Stimulated activated CD4-positive, alpha-beta T cell treated with anti-CD3 and anti-CD28 coated beads, Interleukin-1b, Interleukin-23, amount 100 ng/mL, for 1 hour (primary cell): ENCODE measurements at places on chromosomes 2 and 18.

DNA sequence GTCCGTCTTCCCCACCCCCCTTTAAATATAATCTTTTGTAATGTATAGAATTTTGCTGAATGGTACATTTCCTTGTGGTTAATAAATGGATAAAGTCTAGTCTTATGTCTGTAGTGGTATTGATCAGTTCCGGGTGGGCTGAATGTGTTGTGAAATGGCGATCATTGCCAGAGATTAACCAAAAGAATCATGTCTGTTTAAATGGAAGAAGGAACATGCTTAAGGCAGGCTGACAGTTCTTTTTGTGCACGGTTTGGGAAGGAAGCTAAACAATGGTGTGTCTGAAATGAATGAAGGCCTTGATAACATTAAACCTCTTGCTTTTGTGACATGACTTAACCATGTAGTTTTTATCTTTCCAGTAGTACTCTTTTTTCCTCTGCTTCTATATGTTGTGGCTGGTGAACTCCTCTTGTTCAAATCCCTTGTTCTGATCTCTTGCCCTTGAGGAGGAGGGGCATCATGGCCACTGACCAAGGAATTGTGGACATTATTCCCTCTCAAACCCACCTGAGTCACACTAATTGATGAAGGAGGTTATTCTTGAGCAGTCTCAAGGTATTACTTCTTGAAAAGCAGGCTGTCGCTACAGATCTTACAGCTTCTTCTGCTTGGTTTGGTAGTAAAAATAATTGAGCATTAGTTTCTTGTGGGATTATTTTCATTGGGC is 1.7 kb downstream of the ACVR2A start:
- no peak for DNase-seq

DNA sequence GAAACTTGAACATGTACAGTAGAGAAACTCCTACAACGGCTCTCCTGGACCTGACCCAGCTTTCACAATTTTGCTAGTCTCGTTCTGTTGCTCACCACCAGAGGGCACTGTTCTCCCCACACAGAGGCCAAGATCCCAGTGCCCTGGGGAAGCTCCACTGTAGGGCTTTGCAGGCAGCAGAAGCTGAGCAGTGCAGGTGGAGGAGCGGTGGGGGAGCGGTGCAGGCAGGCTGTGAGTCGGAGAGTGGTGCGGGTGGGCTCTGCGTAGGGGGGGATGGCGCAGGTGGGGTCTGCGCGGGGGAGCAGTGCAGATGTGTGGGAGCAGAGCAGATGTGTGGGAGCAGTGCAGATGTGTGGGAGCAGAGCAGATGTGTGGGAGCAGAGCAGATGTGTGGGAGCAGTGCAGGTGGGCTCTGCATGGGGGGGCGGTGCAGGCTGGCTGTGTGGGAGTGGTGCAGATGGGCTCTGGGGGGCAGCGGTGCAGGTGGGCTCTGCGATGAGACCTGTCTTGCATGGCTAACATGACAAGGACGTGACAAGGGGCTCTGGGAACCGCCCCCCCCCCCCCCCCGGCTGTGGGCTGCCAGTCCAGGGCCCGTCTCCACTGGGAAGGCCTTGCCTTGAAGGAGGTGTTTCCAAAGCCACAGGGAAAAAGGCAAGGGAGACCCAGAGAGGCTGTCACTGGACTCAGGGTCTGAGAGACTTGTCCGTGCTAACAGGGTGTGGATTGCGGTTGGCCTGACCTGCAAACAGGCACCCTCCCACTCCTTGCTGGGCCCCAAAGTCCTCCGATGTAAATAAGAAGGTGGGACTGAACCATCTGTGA is 7.3 kb downstream of the CYS1 start:
- peak; percentile 48 for DNase-seq

DNA sequence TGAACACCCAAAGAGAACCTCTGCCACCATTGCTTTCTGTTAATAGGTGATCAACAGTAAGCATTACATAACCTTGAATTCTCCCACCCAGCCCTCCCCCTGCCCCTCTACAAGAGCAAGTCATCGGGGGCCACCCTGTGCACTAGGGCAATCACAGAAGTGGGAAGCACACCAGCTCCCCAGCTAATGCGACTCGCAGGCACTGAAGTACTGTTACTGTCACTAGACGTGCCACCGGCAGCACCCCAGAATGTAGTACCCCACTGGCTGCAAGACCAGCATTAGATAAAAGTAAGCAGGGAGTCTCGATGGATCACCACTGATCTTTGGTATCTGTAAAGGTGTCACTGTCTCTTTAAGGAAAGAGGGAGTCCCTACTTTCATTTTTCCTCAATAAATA is 167.6 kb downstream of the FAM210A start:
- DNase-seq, result no peak

GRCh38 chr2:218024336-218024735 is 21.5 kb upstream of the TNS1 start:
- DNase-seq, result no peak

DNA sequence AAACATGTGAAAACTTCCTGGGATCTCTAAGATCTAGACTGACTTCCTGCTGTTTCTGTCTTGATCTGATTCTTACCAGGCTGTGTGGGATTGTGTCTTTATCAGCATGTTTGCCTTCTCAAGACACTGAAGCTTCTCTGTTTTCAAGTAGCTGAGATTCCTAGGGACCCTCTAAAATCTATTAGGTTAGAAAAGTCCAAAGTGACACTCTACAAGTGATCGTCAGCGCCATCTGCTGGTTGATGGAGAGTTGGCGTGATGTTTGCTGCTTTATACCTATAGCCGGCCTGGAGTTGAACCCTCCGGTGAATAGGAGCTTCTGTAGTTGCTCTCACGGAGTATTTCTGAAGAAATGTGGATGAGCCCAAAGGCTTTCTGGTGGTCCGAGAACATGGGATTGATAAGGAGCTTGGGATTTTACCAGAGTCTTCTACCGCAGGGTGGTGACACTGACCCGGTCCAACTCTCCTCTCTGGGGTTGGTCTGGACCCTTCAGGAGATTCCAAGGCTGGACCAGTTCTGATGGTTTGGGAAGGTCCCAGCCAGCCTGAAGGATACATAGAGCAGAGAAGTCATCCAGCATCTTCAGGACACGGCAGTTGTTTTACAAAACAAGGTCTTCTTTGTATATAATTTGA is 96.0 kb upstream of the TTC39C start:
- peak; percentile 50 for DNase-seq

DNA sequence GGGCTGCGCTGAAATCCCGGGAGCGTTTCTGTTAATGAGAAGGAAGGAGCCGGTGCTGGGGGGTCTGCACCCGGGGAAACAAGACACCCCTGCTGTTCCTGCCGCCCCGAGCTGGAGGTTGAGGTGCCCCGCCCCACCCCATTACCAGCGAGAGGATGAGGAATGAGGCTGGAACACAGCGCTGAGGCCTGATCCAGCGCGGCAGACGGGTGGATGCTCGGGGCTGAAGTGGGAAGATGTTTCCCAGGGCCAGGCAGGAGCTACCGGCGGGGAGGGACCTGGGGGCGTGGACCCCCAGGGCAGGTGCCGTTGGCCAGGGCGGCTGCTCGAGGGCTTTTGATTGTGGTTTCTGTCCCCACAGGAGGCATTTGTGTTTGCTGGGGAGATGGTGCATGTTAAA is 134.3 kb upstream of the CTDP1 start:
- DNase-seq, result no peak

DNA sequence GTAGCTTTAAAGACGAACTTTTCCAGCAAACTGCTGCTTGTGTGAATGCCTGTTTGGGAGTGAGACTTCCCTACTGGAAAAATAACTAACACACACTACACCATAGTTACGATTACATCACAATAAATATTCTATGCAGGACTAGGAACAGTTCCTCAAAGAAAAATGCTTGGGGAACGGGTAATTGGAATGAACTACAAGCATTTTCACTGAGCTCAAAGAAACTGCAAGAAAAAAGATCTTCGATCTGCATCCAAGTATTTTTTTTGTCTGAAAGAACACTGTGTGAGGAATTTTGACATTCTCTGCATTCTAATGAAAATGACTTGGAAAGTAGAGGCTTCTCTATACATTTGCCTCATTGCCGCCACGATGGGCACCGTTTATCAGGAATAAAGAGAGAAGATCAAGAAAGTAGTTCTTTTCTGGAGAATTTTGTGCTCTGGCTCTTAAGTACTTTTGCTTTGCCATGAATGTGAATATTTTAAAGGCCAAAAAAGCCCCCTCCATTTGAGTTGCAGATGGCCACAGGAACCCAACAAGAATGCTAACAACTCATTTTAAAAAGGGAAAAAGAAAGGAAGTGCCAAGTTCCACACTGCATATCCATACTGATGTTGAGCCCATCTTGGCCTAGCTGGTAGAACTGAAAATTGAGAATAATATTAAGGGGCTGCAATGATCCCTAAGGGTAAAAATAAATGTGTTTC is 13.6 kb downstream of the LYPD1 start:
- no peak for DNase-seq

GRCh38 chr2:18156002-18156401 is 277.5 kb downstream of the KCNS3 start:
- no peak for DNase-seq

GRCh38 chr18:30378097-30378496 is 664.4 kb downstream of the DSC3 start:
- DNase-seq, result no peak

DNA sequence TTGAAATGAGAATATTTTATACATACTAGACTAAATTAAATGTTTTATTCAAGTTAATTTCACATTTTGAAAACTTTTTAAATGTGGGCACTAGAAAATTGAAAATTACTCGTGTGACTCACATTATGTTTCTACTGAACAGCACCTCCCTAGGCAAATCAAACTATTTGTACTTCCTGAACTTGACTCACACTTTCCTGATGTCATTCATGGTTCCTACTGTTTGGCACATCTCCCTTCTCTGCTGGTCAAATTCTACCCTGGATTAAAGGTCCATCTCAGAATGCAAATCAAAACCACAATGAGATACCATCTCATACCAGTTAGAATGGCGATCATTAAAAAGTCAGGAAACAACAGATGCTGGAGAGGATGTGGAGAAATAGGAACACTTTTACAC is 16.7 kb downstream of the LHCGR start:
- no peak for DNase-seq

DNA sequence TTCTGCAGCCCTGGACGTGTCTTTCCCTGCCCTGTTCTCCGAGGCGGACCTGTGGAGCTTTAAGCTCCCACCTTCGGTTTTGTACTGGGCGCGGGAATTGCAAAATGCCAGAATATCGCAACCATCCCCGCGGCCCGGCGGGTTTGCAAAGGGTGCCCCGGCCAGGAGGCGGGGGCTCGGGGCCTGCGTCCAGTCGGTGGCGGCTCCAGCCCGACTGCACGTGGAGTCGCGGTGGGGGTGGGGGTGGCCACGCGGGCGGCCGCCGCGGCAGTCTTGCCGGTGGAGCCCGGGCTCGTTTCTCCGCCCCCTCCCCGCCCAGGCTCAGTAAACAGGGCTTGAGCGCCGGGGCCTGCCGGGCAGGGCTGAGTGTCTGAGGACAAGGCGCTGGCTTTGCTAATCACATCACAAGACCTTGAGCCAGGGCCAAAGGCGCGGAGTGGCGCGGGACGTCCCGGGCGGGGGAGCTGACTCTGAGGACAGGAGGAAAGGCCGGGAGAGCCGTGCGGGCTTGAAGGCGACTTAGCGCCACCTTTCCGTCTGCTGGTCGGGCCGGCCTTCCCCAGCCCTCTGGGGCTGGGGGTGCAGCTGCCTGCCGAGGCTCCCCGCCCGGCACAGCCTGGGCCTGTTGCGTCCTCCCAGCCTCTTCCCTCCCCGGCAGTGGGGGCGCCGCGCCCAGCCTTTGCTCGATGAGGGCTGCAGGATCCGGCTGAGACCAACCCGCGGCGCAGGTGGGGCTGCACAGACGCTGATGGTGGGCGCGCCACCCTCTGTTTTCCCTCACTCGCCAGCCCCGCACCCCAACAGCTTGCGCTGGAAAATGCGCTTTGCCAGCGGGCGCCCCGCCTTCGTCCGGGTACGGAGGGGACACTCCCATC is 786 bp upstream of the ZFP36L2 start:
- peak; percentile 39 for DNase-seq

- DNase-seq, result no peak
Observed at GRCh38 chr2:204282081-204282480, 263.2 kb upstream of the PARD3B start.

DNA sequence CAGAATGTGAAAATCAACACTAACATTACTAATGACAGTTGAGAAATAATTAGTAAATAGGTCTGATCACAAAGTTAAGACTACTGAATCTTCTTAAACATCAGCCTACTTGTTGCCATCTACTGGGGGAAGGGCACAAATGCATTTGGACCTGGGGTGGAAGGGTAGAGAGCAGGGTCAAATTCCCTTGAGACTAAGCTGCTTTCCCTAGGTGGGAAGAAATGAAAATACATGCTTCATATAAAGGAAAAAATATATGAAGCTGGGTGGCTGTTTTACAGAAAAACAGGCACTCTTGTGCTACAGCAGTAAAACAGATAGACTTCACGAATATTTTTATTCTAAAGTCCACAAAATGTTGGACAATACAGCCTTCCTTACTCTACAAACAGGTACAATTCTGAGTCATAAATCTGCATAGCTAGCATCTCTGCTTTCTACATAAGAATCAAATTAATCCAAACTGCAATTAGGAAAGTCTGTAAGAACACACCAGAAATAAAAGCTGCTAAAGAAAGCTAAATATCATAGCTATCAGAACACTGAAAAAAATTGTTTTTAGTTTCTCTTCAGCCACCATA is 10.9 kb downstream of the TRIP12 start:
- no peak for DNase-seq

- DNase-seq, result no peak
Observed at GRCh38 chr2:8574196-8575037, 107.4 kb upstream of the ID2 start.

DNA sequence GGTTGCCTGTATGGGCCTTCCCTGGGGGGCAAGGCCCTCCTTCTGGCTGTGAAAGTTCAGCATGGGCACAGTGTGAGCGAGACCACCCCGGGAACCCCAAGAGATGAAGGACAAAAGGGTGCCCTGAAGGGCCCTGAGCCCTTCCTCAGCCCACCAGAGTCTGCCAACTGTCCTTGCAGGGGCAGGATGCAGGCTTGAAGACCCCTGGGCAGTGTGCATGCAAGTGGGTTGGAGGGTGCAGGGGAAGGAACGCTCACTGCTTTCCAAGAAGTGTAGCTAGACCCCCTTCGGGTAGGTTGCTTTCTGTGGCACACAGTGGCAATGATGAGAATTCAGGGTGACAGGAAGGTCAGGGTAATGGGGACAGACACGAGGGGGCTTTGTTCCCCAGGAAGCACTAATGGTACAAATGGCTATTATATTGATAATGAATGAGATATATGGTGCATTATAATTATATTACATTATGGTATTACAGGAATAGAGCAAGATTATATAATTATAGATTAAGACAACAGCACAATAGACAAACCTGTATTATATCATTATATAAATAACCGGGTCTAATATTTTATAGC is 228.7 kb downstream of the ATAD2B start:
- no peak for DNase-seq

DNA sequence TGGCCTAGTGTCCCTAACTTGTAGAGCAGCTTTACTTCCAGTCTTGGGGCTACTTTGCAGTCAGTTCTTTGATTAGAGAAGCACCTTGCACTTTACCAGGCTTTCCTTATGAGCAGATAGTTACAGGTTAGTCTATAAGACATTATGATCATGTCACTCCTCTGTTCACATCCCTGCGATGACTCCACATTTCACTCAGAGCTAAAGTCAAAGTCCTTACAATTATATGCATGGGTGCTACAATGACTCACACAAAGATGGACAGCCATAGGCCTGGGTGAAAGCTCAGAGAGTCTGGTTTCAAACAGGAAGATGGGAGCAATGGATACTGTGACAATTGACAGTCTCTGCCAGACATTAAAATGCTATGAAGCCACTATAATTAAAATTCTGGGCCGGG is 27.1 kb upstream of the SSB start:
- no peak for DNase-seq
